ENCODE measurements at places on chromosomes 16 and 17.

DNA sequence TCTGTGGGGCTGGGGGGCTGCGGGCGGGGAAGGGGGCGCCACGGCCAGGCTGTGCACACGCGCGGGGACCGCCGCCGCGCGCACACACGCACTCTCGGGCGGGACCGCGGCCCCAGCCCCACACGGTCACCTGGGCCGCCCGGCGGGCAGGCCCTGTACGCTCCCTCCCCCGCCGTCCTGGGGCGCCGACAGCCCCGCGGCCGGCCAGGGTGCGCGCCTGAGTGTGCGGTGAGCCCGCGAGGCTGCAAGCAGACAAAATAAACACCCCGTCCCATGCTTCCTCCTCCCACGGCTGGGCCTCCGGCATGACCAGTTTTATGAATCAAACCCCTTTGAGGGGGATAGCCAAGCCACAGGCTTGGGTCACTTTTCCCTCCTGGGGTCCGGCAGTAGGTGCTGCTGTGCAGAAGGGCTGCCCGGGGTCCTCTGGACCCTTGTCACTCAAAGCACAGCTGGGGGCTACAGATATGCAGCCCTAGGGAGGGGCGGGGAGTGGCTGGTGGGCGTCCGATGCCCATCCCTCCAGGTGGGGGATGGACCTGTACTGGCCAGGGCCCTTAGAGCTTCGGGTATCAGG lies 441 bp downstream of the VASN start:
- no peak for DNase-seq

- DNase-seq: no peak
Measured at GRCh38 chr17:56593086-56593645, 333 bp upstream of the NOG start.

GRCh38 chr16:27918755-27919154 lies 144.8 kb downstream of the GSG1L start:
- no peak for DNase-seq

GRCh38 chr17:28726226-28726626 lies at the start of gene TLCD1:
Gene TLCD1 (minus strand): TSS chr17:28726233. CDS start chr17:28726097, 136 bp downstream.
- DNase-seq: no peak

GRCh38 chr17:69117855-69118784 lies 23.6 kb downstream of the ABCA6 start:
- DNase-seq: no peak

- no peak for DNase-seq
Measured at GRCh38 chr16:55056585-55057401, 126.1 kb downstream of the IRX5 start.

DNA sequence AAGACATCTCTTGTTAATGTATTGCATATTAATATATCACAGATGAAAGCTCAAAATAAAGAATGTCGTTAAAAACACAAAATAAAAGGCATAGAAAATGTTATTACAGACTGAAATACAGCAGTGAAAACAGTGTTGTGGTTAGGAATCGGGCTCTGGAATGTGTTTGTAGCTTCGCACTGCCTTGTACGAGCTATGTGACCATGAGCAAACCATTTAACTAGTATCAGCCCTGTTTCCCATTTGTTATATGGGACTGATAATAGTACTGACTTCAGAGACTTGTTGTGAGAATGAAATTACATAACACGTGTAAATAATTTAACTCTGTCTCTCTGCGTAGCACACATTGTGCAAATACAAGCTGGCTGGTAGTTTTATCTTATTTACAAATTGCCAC lies 648 bp upstream of the RBFOX1 start:
- no peak for DNase-seq

- DNase-seq: no peak
Measured at GRCh38 chr16:5885521-5885920, 787.9 kb upstream of the EEF2KMT start.

GRCh38 chr16:57675741-57676551 lies 7.8 kb downstream of the ADGRG3 start:
- DNase-seq: no peak

DNA sequence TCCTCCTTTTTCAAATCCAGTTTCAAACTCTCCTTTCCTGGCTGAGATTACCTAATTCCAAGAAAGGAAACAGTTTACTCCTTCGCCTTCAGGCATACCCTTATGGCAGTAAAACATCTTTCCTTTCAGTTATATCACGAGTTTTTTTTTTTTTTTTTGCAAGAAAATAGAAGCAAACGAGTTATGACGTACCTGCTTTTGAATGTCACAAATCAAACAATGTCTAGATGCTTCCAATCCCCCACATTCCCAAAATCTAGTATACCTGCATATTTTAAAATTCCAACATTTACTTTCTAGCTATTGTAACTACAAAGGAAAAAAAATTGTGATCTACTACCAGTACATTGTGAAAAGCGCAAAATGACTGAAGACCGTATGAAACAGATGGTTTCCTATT lies 28.9 kb downstream of the GSPT1 start:
- DNase-seq: no peak

- no peak for DNase-seq
Measured at GRCh38 chr16:57951204-57951960, 19.5 kb downstream of the CNGB1 start.

- DNase-seq: no peak
Measured at GRCh38 chr17:17131839-17132238, 74.3 kb downstream of the PLD6 start.

DNA sequence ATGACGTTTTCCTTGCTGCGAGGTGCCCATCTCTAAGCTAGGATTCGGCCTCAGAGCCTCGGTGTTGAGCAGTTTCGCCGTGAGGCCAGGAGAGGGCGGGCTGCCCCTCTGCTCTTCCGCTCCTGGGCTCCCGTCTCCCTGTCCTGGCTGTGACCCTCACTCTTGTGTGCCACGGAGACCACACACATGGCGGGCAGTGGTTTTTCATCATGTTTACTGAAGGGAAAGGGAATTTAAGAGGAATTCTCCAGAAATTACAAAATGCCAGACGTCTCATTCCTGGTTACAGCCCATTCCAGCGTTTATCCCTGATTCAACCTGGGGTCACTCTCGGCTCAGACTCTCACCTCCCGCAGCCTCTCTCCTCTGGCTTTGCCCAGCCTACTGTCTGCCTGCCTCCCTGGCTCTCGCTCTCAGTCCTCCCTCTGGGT lies 96.8 kb upstream of the ELAC2 start:
- DNase-seq: no peak

DNA sequence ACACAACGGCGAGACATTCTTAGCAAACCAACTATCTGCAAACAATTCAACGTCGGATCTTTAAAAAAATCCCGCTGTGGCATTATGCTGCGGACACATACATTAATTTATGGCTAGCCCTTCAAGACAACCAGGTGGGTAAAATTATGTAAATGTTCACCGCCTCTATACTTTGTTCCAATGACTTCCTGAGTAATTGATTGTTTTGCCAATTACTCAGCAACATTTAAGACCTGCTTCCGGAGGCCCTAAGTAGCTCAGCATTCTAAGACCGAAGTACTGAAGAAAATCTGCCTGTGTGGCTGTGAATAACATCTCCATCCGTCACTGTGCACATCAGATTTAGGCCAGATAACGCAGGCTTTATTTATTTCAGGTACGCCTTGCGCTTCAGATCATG lies 23.3 kb downstream of the QPRT start:
- no peak for DNase-seq

DNA sequence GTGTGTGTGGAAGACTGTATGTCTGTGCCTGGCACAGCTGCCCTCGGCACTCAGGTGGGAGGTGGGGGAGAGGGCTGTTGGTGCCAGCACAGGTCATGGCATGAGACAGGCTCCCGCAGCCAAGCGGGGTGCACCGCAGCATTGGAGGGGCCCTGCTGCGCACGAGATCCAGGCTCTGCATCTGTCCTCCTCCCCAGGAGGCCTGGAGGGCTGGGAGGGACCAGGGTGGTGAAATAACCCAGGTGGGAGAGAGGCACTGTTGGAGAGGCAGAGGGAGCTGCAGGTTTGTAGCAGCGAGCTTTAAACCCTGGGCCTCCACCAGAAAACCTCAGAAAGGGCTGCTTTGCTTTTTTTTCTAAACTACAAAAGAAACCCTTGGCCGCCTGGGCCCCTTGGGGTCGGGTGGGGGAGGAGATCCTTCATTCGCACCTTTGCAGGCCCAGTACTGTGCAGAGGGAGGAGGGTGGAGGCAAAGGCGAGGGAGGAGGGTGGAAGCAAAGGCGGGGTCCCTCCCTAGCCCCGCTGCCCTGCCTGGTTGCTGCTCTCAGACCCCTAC lies 241.7 kb downstream of the SEC14L1 start:
- no peak for DNase-seq

DNA sequence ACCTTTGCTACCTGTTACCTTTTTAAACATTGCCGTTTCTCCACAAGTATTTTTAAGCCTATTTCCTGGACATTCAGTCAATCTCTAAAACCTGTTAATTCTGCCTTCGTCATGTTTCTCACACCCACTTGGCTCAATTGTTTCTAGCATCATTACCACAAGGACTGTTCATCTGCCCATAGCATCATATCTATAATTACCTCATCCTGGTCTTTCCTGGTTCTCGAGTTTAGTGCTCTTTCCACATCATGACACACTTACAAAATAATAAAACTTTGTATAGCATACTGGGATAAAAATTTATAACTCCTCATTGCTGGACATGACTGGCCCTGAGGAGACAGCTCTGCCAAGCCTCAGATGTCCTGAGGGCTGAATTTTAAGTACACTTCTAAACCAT lies 104.8 kb downstream of the CYB561 start:
- DNase-seq: no peak

GRCh38 chr17:73104450-73104849 lies 12.0 kb upstream of the SLC39A11 start:
- DNase-seq: no peak

- no peak for DNase-seq
Measured at GRCh38 chr16:81629896-81630634, 149.0 kb upstream of the PLCG2 start.

DNA sequence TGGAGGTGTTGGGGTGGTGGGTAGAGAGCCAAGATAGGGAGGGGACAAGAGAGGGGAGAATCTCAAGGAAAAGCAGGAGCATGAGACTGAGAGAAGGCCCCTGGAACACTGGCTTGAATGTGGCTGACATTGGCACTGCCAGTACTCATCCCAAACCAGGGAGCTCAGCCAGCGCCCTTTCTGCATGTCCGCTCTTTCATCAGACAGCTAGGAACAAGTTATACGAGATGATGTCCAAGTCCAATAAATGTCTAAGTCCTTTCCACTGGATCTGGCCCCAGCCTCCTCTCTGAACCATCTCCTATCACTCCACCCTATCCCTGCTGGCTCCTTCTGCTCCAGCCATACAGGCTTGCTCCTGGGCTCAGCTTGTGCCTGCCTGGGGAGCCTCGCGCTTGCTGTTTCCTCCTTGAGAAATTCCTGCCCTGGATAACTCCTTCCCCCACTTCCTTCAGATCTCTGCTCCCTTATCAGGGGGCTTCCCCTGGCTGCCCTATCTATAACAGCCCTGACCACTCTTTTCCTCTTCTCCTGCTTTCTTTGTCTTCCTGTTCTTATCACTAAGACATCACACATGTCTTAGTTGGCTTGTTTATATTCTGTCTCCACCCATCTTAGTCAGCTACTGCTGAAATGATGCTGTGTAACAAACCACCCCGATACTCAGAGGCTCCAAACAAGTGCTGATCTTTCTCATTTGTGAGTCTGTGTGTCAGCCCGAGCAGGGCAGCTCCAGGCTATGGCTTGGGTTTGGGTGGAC lies 37.1 kb upstream of the MEOX1 start:
- no peak for DNase-seq

DNA sequence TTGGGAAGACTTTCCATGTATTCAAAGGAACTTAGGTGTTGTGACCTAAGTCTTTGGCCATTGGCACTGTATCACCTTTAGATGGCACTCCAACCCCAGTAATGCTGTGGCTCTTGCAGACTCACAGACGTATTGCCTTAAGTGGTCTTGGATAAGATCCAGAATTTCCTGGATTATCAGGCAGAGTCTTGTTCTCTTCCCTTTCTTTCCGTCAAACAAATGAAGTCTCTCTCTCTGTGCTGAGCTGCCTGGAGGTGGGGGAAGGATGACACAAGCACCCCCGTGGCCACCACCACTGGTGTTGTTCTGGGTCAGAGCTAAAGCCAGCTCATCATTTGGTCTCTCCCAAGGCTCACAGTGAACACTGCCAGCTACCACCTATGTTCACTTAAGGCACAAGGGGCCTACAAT lies 789.9 kb upstream of the KIF2B start:
- DNase-seq: no peak

- no peak for DNase-seq
Measured at GRCh38 chr17:81406117-81406953, 11.1 kb downstream of the BAHCC1 start.

- DNase-seq: no peak
Measured at GRCh38 chr16:86578061-86578599, at the start of gene FOXL1. Gene FOXL1 (plus strand): TSS chr16:86578549. CDS start chr16:86578724, 175 bp downstream.

DNA sequence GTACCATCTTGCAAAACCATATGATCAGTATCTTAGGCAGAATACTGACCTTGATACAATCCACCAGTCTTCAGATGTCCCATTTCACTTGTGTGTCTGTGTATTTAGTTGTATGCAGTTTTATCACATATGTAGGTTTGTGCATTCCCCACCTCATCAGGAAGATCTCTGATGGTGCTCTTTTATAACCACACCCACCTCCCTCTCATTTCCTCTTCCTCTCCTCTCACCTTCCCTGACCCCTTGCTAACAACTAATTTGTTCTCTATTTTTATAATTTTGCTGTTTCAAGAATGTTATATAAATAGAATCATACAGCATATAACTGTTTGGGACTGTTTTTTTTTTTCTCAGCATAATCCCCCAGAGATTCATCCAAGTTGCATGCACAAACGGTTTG lies 52.0 kb upstream of the ACSM2B start:
- DNase-seq: no peak

GRCh38 chr16:30369938-30370455 lies 297 bp downstream of the TBC1D10B start:
- DNase-seq: no peak

- DNase-seq: no peak
Measured at GRCh38 chr17:42129109-42129837, 6.7 kb downstream of the HSPB9 start.

DNA sequence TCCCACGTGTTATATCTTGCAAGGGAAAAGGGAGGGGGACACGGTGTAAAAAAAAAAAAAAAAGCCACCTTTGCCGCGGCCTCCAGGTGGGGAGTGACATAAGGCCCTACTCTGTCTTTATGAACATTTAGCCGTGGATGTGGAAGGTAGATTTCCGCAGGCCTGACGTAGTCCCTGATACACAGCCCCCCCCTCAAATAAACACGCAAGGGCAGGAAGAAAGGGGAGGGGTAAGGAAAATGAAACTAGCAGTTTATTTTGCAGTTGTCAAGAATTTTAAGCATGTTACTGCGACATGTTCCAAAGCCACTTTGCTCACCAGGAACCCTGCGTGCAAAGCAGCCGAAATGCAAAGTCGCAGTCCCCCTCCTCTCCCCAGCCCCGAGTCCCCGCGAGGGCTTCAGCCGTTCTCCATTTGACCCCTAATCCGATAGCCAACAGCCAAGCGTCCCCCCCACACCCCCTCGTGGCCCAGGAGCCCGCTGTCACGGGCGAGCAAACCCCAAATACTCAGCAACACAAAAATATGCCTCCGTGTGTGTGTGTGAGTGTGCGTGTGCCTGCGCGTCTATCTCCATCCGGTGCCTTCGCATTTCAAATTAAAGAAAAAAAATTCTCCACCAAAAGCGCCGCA lies 1.2 kb downstream of the CBX4 start:
- DNase-seq: no peak

- no peak for DNase-seq
Measured at GRCh38 chr17:77619851-77620250, 338.7 kb upstream of the TNRC6C start.
